GM12892 (cell line): ENCODE measurements at places on chromosomes 5 and 9.
A peak's percentile ranks its signal among the peaks of the same experiment; 100 is the strongest.

- no peak for DNase-seq
These were observed 368.4 kb downstream of the IRX2 start for GRCh38 chr5:2382776-2383697.

DNA sequence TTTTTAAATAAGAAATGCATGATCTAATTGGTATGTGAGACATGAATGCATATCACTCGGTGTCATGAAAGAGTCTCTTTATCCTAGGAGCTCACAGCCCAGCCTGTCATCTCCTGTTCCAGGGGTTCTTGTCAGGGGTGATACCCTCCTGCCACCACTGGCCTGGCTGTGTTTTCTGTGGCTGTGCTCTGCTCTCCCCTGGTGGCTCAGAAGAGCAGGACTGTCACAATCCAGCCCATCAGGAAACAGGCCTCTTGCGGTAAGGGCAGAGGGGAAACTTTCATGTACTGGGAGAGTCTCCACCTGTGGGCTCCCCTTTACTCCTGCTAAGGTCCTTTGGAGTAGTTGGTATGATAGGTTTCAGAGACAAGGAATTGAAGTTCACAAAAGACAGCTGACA is 240.2 kb upstream of the GLRA1 start:
- no peak for DNase-seq

- DNase-seq = no peak
These were observed 4.0 kb upstream of the THBS4 start for GRCh38 chr5:80031109-80031508.

- DNase-seq = no peak
These were observed 22.0 kb downstream of the INSYN2B start for GRCh38 chr5:169958278-169958677.

DNA sequence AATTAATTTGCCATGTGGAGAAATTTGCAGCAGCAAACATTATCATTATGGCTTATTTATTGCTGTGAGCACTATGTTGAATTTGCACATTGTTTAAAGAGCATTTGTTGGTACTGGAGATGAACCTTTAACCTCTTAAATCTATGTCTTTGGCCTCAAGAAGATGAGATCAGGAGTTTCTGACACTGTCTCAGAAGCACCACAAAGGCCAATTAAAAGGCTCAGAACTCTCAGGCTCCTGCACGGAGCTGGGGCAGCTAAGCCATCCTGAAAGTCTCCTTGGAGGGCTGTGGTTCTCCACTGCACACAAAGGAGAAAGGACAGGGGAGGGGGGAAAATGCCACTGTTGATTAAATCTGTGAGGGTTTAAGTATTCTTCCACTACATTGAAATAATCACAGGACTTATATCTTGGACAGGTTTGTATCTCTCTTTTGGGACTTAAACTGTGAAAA is 33.1 kb downstream of the ZNF366 start:
- DNase-seq = no peak

- DNase-seq = no peak
These were observed 435.3 kb upstream of the TNC start for GRCh38 chr9:115553060-115553773.

DNA sequence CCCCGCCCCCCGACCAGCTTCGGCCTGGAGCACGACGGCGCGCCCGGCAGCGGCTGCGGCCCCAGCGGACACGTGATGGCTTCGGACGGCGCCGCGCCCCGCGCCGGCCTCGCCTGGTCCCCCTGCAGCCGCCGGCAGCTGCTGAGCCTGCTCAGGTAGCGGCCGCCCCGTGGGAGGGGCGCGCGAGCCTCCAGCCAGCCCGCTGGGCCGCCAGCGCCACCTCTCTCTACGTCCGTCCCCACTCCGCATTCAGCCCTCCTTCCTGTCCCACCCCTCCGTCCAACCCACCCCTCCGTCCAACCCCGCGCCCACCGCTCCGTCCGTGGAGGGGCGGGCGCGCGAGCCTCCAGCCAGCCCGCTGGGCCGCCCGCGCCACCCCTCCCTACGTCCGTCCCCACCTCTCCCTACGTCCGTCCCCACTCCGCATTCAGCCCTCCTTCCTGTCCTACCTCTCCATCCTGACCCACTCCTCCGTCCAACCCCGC is 6.5 kb downstream of the ADAMTS13 start:
- DNase-seq = peak; percentile 50

GRCh38 chr5:146794326-146795029 is 84.1 kb downstream of the PPP2R2B start:
- no peak for DNase-seq

GRCh38 chr9:25427898-25428297 is 250.3 kb downstream of the TUSC1 start:
- DNase-seq = no peak

GRCh38 chr5:154647114-154647760 is 107.9 kb upstream of the LARP1 start:
- DNase-seq = peak; percentile 46

GRCh38 chr9:117290306-117290840 is 124.5 kb downstream of the ASTN2 start:
- DNase-seq = no peak

DNA sequence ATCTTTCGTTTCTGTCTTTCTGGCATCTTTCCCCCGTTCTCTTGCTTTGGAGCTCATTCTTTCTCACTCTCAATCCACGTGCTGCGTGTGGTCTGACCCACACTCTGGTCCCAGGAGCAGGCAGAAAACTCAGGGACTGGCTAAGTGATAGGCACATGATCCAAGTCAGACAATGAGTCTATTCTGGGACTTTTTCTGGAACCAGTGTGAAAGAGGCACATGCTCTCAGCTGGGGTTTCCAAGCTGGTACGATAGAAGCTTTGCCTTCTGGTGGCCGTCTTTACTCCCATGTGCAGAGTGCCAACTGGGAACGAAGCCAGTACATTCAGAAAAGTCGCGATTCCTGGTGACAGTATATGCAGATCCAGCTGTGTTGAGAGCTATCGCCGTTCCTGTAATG is 94.4 kb downstream of the PDZD2 start:
- DNase-seq = no peak

DNA sequence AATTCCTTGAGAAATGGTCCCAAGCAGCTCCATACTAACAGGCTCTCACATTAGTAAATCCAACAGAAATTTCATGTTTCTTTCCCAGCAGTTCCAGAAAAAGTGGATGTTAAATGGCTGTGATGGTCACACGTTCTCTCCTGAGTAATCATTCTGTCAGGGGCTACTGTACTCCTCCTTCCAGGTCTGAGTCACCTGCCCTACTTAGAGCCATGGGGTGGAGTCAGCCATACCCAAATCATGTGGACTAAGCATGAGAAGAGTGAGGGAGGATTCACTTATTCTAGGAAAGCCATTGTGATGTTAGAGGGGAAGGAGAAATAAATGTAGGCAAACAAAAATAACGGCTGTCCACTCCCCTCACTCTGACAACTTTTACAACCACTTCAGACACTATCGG is 547.2 kb downstream of the CSNK1G3 start:
- no peak for DNase-seq

- DNase-seq = no peak
These were observed 376.4 kb downstream of the KCTD16 start for GRCh38 chr5:144547098-144547499.

- DNase-seq = no peak
These were observed 6.0 kb downstream of the RPL12 start for GRCh38 chr9:127444921-127445850.

GRCh38 chr9:69900406-69900805 is 79.8 kb downstream of the CFAP95 start:
- DNase-seq = no peak

GRCh38 chr5:177554474-177555111 is at the start of gene FAM193B:
TSS of gene FAM193B (minus strand) at chr5:177554563. CDS start at chr5:177554458, 105 bp downstream.
- DNase-seq = peak; percentile 96

- no peak for DNase-seq
These were observed 127.6 kb downstream of the RPS23 start for GRCh38 chr5:82150559-82150958.

GRCh38 chr5:36696059-36696673 is 89.8 kb downstream of the SLC1A3 start:
- DNase-seq = peak; percentile 20

- DNase-seq = no peak
These were observed 267.7 kb upstream of the RASA1 start for GRCh38 chr5:86999951-87000350.

- no peak for DNase-seq
These were observed 66.3 kb downstream of the FEM1C start for GRCh38 chr5:115478281-115478680.

DNA sequence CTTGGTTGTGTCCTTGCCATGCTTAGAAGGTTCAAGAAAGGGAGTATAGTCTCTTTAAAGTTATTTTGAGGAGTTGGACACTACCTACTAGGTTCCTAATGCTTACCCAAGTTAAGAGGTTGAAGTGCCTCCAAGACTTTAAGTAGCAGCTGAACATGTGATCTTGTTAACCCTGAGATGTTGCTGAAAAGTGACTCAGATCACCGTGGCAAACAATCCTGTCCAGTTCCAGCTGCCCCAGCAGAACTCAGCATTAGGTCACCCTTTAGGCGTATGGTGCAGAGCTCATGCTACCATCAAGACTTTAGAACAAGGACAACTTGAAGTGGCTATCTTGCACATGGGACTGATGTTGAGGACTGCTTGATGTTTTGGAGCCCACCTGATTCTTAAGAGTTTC is 22.5 kb downstream of the ZNF462 start:
- DNase-seq = no peak

DNA sequence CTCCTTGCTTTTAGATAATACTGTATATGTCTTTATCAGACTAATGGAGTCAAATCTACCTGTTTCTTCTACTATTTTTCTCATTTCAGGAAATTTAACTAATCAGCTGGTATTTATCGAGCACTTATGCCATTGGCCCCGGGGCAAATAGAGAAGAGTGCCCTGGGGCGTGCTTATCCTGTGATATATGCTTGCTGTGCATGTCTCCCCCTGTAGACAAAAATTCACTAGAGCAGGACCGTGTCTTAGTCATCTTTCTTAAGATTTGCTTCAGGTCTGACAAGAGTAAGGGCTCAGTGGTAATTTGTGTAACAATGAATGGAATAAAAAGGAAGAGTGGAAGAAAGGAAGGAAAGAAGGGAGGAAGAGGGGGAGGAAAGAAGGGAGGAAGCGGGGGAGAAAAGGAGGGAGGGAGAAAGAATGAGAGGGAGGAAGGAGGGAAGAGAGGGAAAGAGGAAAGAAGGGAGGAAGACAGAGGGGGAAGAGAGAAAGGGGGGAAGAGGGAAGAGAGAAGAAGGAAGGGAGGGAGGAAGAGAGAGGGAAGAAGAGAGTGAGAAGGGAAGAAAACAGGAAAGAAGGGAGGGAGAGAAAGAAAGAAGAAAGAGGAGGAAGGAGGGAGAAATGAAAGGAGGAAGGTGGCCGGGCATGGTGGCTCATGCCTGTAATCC is 295.7 kb upstream of the PANK3 start:
- no peak for DNase-seq

DNA sequence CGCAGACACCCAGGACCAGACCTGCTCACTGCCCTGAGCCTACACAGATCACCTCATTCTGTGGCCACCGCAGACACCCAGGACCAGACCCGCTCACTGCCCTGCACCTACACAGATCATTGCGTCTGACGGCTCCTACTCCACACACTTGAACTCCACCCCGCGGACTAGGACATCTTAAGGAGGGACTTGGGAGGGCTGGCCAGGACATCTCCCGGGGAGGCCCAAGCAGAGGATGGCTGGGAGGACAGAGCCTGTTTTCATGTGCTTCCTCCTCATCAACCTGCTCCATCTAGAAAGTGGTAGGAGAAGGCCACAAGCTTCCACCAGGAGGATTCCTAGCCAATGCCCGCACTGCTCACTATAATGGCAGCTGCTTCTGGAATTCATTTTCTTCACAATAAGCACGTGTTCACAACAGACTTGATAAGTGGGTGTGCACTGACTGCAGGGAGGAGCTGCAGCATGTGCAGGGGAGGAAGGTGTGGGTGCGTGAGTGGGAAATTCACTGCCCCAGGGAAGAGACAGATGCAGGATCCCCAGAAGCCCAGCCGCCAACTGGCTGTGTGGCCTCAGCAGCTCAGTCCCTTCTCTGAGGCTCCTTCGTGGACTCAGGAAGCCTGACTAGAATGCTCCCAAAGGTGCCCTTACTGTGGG is 64.8 kb downstream of the AK8 start:
- DNase-seq = no peak

GRCh38 chr9:92950359-92950955 is 3.1 kb downstream of the FGD3 start:
- DNase-seq = no peak

DNA sequence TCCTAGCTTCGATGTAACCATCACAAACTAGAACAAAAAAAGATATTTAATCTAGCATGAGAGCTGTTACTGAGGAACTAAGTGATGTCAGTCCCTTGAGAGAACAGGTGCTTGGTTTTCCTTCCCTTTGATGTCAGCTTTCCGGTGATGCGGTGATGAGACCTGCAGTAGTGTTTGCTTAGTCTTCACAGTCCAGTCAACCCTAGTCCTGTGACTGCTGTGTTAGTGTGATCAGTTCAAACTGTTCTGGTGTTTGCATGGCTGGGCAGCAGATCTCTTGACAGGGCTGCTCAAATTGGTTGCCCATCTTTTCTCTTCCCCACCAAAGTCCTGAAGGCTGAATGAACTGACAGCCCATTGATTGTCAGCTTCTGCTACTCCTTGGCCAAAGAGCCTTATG is 608.6 kb upstream of the DAB2 start:
- no peak for DNase-seq

DNA sequence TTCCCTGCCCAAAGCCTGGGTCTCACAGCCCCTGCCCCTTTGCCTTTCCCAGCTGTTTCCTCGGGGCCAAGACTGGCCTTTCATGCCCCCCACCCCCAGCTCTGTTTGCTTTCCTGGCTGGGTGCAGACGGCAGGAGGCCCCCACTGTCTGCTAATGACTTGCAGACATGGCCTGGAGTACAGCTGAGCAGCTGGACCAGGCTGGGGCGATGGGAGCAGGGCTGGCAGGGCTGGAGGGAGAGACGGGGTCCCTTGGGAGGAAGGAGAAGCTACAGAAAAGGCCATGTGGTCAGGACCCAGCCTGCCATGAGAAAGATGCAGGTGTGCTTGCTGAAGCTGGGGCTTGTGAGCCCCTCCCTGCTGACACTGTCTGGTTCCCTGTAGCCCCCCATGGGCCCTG is 28.3 kb upstream of the GFPT2 start:
- no peak for DNase-seq

DNA sequence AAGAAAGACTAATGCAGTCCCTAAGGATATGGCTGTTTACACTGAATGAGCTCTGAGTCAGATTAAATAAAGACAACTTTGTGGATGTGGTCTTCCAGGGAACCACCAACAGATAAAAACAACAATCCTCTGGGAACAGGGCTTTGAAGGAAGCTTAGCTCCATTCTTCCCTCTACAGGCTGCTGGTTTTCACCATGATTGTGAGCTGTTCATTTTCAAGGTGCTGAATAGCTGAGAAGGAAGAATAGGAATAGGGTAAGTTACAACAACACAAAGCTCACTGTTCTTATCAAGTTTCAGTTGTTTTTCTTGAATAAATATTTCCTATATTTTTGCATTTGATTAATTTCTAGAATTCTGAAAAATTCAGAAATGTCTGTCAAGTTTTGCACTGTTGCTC is 25.9 kb upstream of the PTAR1 start:
- no peak for DNase-seq

DNA sequence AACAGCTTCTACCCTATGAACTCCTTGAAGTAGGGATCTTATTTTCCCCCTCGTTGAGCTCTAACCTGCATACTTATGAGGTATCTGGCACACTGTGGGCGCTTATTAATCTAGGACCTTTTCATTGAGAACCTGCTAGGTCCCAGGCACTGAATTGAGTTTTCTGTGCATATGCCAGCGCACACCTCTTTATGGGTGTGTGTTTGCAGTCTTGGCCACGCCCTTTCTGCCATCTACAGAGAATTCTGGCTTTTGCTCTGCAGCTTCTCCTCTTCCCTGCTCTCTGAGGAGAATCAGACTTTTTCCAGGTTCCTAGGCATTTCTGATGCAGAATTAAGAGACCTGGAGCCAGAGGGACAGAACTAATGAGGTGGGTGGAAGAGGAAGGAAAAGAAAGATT is 25.4 kb upstream of the SSBP2 start:
- DNase-seq = no peak
